ENCODE measurements at places on chromosomes 12 and 14. TPM values are rescaled to one million over a fixed set of nuclear protein-coding genes. Genes with fewer than 3 reads are reported as not detected.

- no peak for DNase-seq
Observed at GRCh38 chr14:68787092-68787992, 5.5 kb downstream of the ZFP36L1 start.

DNA sequence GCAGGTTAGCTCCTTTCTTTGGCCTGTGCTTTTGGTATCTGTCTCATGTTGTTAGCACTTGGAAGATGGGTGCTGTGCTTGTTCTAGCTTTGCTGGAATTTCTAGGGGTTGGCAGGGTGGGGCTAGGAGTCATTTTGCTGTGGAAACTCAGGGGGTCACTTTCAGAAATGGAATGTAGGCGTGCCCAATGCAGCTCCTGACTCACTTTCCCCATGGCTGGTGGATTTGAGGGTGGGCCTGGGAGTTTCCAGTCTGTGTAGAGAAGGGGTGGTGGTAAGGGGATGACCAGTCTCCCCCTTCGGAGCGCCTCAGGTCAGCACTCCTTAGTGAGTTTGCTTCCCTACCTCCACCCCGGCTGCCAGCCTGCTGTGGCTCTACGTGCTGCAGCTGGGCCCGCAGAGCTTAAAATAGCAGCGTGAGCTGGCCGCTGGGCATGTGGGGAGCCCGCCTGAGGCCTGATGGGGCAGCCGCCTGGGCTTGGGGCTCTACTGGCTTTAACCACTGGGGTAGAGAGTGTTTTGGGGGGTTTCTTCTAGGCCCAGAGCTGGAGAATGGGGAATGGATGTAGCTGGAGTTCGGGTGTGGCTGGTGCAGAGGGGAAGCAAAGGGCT is 108.2 kb downstream of the TSPAN9 start:
- DNase-seq = peak; percentile 53

GRCh38 chr12:51505360-51506105 is 80.9 kb downstream of the SLC4A8 start:
- DNase-seq = no peak

DNA sequence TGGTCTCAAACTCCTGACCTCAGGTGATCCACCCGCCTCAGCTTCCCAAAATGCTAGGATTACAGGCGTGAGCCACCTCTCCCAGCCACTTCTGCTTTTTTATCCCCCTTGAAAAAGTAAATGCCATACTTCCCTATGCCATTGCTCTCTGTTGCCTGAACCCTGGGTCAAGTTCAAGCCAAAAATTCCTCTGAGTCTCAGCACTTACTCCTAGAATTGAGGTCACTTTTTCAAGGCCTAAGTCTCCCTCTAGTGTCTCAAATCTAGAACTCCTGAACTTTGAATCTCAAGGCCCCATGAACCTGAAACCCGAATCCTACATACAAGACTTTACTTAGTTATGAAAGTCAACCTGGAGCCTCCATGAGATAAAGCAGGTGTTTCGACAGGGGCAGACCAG is 1.4 kb upstream of the APOBEC1 start:
- peak; percentile 11 for DNase-seq

DNA sequence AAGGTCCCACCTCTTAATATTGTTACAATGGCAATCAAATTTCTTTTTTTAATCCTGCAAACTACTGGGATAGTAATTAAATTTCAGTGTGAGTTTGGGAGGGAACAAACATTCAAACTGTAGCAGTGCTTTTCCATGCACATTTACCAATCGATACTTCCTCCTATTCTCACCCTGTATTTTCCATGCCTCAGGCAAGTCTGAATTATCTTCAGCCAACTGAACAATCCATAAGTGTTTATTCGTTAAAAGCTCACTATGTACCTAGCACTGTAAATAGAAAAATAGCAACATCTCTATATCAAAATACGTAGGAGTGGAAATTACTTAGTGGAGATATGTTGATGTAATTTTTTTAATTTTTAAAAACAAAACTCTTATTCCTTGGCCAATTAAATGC is 43.5 kb downstream of the CCDC177 start:
- no peak for DNase-seq

DNA sequence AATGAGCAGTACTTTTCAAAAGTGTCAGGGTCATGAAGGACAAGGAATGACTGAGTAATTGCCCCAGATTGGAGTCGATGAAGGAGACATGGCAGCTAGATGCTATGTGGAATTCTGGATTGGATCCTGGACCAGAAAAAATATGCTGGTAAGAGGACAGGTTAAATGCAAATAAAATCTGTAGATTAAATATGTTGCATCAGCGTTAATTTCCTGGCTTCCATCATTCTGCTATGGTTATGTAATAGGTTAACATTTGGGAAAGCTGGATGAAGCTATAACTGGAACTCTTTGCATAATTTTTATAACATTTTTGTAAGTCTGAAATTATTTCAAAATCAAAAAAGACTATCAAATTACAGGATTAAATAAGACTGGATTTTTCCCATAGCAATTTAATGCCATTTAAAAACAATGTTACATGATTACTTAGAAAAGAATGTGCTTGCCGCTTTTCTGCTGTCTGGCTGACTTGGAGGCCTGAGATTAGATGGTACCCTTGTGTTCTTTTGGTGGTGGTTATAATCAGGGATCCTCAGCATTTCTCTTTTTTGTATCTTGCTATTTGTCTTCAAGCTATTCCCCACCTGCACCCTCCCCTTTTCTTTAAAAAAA is 65.1 kb downstream of the FBXW8 start:
- DNase-seq = no peak

GRCh38 chr14:91477388-91477787 is 32.7 kb downstream of the PPP4R3A start:
- no peak for DNase-seq

DNA sequence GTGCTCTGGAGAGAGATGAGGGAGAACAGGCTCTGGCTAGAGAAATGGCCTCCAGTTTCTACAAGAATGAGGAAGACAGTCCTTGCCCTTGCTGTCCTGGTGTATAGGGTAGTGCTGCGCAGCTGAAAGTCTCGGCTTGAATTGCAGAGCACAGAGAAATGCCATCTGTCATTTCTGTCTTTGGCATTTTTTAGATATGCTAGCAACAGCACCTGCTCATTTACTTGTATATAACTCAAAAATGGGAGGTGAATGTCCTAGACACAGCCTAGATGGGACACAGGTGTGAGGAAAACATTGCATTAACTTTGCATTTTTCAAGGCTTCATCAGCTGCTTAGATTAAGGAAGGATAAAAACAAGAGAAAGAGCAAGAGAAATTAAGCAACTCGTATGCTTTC is 35.8 kb downstream of the GPR19 start:
- DNase-seq = no peak

- DNase-seq = peak; percentile 44
Observed at GRCh38 chr12:43332977-43333640, 218.9 kb downstream of the ADAMTS20 start.

DNA sequence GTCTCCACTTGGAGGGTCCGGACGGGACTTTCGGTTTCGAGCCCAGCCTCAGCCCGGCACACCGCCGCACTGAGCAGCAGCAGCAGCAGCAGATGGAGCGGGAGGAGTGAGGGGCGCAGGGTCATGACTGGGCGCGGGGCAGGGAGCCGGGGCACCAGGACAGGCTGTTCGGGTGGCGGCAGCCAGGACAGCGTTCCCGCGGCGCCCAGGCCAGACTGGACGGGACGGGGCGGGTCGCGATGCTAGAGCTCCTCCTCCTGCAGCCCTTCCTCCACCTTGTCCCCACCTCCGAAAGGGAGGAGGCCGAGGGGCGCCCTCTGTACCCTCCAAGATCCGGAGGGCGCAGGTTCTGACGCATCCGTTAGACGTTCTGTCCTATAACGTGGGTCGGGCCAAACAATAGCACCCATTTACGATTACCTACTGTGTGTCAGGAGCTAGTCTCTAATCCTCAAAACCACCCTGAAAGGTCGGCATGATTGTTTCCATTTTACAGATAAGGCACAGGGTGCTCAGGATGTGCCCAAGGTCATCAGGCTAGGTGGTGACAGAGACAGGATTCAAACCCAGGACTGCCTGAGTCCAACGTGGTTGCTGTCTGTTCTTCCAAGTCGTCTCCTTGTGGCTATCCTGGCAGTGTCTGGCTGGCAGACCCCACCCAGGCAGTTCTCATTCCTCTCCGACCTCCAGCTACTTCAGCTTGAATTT is at the start of gene FKBP11:
FKBP11 (minus strand) TSS at position 189 of the 708 bp plus-strand sequence; CDS start at position 125, 64 bp downstream.
- DNase-seq = no peak

DNA sequence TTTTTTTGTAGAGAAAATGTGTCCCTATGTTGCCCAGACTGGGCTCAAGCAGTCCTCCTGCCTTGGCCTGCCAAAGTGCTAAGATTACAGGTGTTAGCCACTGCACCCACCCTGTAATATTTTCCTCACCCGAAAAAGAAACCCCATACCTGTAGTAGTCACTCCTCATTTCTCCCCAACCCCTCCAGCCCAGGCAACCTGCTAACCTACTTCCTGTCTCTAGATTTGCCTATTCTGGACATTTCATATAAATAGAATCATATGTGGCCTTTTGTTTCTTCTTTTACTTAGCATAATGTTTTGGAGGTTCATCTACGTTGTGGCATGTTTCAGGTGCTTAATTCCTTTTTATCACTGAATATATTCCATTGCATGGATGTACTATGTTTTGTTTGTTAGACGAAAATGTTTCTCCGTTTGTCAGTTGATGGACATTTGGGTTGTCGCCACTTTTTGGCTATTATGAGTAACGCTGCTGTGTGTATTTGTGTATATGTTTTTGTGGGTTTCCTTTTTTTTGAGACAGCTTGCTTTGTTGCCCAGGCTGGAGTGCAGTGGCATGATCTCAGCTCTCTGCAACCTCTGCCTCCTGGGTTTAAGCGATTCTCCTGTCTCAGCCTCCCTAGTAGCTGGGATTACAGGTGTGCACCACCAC is 6.2 kb downstream of the ANKRD13A start:
- no peak for DNase-seq

DNA sequence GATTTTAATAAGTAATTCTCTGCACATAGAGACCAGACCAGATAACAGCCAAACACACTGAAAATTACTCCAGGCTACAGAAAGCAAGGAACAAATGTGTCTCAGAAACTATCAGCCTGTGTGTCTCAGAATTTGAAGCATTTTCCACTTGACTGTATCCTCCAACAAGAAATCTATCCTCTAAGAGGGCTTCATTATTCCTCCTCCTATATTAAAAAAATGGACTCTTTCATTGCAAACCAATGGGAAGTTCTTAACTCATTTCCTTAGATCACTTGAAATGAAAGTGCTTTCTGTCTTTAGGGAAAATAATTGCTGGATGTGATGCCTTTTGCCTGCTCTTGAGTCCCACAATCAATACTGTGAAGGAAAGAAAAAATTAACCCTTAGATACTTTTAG is 2.3 kb downstream of the ST8SIA1 start:
- DNase-seq = no peak

GRCh38 chr14:98293576-98293975 is 978.4 kb downstream of the BCL11B start:
- peak; percentile 48 for DNase-seq

GRCh38 chr12:79351251-79351650 is 339.5 kb downstream of the PAWR start:
- DNase-seq = no peak

DNA sequence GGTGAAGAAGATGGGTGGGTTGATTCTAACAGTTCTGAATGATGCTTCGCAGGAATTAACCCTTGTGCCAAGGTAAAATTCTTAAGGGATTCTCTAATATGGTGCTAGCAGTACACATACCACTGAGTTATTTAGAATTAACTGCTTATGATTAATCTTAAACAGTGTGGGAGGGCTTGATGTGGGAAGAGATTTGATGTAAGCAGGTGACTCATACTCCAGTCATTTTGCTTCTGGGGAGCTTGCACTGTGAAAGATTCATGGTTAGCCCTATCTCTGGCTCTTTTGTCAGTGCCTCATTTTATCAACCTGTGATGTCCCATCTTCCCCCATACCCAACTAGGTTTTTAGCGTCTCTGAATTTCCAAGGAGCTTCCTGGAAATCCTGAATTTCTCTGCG is 83.8 kb downstream of the NRXN3 start:
- peak; percentile 95 for DNase-seq

GRCh38 chr12:38639625-38640024 is 265.8 kb downstream of the CPNE8 start:
- DNase-seq = no peak

- no peak for DNase-seq
Observed at GRCh38 chr12:109758426-109759420, 45.1 kb downstream of the FAM222A start.

GRCh38 chr12:108596854-108597558 is 878 bp downstream of the TMEM119 start:
- DNase-seq = no peak

DNA sequence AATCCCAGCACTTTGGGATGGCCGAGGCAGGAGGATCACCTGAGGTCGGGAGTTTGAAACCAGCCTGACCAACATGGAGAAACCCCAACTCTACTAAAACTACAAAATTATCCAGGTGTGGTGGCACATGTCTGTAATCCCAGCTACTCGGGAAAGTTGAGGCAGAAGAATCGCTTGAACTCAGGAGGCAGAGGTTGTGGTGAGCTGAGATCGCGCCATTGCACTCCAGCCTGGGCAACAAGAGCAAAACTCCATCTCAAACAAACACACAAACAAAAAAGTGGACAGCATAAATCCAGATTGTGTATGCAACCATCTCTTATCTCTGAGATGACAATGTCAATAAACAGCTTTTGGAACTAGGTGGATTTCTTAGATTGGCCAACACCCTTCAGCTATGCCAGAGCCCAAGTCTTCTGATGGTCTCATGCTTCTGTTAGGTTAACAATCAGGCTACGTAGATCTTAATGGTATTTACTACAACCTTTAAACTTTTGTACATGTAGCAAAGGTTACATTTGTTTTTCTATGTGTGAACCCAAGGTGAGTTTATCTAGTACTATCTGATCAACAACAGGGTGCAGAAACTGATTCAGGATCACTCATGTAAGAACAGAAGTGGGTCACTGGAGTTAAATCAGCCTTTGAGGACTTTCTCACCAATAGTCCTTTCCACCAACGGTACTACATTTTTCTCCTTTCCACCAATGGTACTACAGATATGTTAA is 73.7 kb downstream of the DUSP16 start:
- no peak for DNase-seq

GRCh38 chr14:100122481-100123223 is 36.8 kb downstream of the DEGS2 start:
- no peak for DNase-seq

- no peak for DNase-seq
Observed at GRCh38 chr14:96129128-96129736, 75.4 kb upstream of the BDKRB2 start.

GRCh38 chr14:71947947-71948500 is 15.8 kb downstream of the RGS6 start:
- DNase-seq = no peak

DNA sequence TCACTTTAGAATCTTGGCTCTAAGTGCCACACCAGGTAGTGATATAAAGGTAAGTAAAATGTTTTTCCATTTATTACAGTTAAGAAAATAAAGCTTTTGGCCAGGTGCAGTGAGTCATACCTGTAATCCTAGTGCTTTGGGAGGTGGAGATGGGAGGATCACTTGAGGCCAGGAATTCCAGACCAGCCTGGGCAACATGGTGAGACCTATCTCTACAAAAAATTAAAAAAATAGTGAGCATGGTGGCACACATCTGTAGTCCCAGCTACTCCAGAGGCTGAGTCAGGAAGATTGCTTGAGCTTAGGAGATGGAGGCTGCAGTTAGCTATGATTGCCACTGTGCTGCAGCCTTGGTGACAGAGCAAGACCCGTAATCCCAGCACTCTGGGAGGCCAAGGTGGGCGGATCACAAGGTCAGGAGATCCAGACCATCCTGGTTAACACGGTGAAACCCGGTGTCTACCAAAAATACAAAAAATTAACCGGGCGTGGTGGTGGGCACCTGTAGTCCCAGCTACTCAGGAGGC is 5.0 kb downstream of the FANCM start:
- DNase-seq = peak; percentile 40

Gene FGF6
- not detected for polyA plus RNA-seq

Gene C12orf60
- 2.0 TPM for polyA plus RNA-seq

Gene LRR1
- 30.1 TPM for polyA plus RNA-seq

Gene CCER1
- polyA plus RNA-seq = not detected

Gene SPIC
- not detected for polyA plus RNA-seq

Gene DPF3
- 0.10 TPM for polyA plus RNA-seq

Gene DICER1
- polyA plus RNA-seq = 2.8 TPM

Gene TMEM52B
- polyA plus RNA-seq = not detected

All from foreskin keratinocyte (primary cell).